CD4-positive, alpha-beta T cell treated with Interleukin-12 subunit alpha and Interleukin-12 subunit beta, for 1 hour (primary cell): ENCODE measurements at places on chromosomes 13 and 19.

DNA sequence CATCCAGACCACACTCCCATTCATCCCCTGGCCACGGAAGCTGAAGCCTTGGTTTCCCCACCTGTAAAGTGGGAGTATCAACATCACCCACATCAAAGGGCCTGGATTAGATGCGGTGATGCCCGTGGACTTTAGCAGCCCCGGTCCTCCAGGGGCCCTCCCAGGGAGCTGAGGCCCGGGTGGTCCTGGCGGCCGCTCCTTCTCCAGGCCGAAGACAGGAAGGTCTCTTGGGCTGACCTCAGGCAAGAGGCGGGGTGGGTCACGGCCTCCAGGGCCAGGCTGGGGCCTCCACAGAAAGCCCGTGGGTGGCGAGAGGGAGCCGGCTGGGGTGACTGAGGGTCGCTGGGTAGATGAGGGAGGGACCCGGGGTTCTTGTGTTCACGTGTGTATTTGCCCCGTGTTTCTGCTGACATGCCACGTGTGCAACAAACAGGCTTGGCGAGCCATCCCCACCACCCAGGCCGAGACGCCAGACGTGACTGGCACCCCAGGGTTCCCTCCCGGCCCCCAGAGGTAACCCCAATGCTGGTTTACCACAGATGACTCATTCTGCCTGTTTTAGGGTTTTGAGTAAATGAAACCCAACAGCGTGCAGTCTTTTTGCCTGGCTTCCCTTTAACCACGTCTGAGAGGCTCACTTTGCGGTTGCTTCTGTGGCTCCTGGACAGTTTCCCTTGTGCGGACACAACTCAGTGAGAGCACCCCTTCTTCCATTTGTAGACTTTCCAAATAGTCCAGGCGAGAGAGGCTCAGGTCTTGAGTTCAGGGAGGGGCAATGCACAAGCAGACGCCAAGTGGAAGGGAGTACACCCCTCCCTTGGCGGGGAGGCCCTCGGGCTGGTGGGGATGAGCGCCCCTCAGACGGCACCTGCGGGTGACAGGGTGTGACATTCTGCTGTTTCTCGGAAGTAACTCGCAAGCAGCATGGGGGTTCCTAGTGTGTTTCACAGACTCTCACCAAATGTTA lies 42.9 kb downstream of the C13orf46 start:
- peak; percentile 69 for DNase-seq

DNA sequence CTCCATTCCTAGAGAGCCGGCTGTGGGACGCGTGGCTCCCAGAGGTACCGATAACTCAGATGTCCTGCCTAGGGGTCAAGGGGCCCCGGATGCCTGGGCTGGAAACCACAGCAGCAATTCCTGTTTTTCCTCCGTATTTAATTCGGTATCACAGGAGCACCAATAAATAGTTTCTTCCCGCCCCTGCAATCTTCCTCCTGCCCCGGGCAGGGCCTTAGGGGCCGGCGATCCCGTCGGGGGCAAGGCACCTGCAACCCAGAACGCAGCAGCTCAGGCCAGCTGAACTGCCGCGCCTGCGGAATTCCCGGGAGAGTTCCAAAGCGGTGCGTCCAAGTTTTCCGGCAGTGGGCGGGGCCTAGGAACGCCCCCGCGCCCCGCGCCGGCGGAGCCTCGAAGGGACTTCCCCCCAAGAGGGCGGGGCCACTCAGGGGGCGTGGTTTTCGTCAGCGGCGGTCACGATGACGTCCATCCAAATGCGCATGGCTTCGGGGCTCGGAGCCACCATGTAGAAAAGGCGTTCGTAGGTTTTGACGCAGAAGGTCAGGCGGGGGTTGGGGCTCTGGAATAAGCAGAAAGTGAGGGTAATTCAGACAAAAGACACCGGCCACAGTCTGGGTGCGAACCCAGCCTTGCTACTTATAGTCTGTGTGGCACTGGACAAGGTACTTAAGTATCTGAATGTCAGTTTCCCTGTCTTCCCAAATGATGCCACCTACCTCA lies 9.7 kb upstream of the LYPD3 start:
- peak; percentile 96 for DNase-seq

DNA sequence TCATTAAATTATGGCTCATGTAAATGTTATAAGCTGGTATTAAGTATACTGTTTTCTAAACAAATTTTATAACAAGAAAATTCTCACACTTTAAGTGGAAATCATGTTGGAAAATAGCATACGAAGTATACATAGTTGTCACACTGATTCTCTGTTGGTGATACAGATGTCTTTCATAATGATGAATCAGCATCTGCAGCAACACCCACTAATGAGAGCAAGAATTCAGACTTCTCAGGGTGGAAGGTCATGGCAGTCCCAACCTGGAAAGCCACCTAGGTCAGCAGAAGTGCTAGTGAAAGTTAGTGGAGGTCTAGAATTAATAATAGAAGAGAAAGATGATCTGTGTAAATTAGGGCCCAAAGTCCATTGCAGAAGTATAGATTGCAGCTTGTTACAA lies 719.7 kb upstream of the MIR17HG start:
- no peak for DNase-seq

DNA sequence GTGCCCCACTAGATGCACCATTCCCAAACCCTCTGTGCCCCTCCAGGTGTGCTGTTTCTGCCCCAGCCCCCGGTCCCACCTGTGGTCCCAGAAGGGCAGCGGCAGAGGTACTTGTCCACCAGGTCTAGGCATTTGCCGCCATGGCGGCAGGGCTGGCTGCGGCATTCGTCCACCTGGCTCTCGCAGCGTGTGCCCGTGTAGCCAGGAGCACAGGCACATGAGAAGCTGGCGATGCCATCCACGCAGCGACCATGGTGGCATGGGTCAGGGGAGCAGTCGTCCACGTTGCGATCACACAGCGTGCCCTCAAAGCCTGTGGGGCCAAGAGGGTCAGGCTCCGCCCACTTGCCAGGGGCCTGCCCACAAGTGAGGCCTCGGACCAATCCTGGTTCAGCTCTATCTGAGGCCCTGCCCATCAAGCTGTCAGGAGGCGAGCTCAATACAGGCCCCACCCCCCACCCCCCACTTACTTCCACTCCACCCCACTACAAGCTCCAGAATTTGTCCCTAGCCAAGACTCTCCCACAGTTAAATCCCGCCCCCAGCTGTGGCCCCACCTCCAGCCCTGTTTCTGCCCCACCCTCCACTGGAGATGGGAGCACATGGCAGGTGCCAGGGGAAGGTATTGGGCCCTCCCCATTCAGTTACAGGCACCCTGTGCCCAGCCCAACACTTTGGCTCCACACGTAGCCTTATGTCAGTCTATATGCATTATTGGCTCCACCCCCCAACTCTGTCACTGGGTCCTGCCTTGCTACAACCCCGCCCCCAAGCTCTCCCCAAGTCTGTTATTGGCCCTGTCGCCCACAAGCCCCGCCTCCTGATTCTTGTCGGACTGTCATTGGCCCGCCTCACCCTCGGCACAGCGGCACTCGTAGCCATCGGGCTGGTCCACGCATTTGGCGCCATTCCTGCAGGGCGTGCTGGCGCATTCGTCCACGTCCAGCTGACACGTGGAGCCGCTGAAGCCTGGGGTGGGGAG lies 13.5 kb downstream of the NOTCH3 start:
- no peak for DNase-seq

DNA sequence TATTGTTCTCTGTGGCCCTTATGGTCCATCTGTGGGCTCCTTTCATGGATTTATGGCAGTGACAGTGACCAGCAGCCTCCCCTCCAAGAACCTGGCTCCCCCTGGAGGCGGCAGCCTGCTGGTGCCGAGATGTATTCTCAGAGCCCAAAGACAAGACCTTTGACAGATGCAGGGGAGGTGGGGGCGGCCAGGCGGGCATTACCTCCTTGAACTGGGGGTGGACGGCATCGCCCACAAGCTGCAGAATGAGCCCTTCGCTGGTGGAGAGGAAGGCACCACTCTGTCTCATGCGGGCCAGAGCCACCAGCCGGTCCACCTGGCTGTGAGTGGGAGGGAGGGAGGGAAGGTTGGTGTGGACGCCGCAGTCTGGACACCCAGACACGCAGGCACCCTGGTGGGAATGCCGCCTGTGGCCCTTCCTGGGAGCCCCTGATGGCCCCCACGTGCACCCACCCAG lies 6.6 kb downstream of the ISOC2 start:
- DNase-seq, result peak; percentile 50

DNA sequence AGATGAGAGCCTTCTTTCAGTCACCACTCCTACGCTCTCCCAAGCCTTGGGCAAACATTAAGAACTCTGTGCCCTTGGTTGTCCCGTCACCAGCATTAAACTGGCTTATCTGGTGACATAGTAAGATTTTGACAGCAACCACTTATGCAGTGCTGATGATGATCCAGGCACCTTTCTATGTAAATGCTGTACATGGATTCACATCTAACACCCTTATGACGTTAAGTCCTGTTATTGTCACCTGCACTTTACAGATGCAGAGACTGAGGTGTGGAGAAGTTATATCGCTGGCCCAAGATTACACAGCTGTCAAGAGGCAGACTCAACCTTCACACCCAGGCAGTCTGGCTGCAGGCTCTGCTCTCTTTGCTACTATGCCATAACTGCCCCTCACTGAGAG lies 25.0 kb downstream of the RASL11A start:
- DNase-seq, result no peak

DNA sequence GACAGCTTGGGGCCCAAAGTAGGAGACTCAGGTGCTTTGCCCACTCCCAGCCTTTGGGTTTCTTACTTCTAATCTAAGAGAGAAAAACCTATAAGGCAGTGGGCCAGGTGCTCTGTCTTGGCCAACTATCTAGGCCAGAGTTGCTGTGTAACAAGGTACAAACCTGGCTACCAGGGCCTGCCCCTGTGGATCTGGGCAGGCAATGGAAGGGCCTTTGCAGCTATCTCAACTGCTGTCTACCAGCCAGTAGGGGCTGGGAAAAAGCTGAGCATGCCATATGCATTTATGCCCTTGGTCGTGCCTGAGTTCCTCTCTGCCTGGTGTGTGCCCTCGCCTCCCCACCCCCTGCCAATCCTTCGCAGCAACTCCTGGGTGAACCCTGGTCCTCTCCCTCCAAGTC lies 16.7 kb upstream of the SERPINE3 start:
- no peak for DNase-seq

GRCh38 chr13:51802631-51803418 lies 1.1 kb downstream of the DHRS12 start:
- no peak for DNase-seq

- no peak for DNase-seq
Observed at GRCh38 chr19:54576411-54576976, 2.9 kb downstream of the LILRA2 start.

DNA sequence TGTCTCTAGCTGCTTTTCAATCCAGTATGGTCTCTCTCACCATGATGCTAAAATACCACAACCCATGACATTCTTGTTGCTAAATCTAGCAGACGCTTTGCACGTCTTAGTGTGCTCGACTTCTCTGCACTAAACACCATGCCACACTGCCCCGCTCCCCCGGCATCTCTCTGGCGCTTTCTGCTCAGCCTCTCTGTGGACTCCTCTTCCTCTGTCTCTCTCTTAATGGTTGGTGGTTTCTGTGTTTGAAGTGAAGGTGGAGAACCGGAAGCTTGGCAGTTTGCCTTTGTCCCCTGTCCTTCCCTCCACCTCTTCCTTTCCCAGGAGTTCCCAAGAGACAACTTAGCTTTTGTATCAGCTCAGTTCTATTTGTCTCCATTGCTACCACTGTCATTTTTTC lies 8.8 kb downstream of the ERCC5 start:
- peak; percentile 14 for DNase-seq

- no peak for DNase-seq
Observed at GRCh38 chr19:10520652-10521318, 3.5 kb upstream of the S1PR5 start.

- no peak for DNase-seq
Observed at GRCh38 chr13:99190147-99190985, 10.3 kb upstream of the UBAC2 start.

DNA sequence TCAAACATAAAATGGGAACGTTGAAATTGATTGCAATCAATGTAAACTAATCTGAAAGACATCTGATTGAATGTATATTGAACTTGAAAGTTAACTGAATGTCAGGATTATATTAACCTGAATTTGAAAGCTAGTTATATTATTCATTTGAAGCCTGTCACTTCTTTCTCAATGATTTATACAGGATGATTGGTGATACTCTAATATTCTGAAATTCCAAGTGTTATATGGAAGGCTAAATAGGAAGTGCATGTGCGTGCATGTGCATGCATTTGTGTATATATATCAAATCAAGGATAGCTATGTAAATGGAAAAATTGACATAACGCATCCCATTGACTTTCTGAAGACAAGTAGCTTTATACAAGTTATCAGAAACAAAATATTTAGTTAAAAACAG lies 143.3 kb downstream of the LMO7 start:
- no peak for DNase-seq

- no peak for DNase-seq
Observed at GRCh38 chr13:73195091-73195490, 136.3 kb downstream of the KLF5 start.

- DNase-seq, result no peak
Observed at GRCh38 chr13:42538996-42539395, 35.0 kb upstream of the TNFSF11 start.

DNA sequence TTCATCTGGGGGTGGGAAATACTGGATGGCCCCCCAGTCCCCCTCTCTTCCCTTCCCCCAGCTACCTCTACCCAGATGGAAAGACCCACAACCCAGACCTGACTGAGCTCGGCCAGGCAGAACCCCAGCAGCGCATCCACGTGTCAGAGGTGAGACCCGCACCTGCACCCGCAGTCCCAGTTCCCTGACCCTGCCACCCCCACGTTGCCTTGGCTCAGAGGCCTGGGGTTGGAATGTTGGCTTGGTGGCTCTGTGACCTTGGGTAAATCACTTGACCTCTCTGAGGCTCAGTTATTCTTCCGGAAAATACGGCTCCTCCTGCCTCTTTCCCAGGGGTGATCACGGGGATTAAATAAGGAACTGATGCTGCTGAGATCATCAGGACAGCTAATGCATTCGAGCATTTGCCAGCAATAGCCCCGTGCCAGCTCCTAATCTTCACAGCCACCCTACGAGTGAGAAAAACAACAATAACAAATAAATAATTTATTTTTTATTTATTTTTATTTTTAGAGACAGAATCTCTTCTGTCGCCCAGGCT lies 12.3 kb downstream of the CBLC start:
- no peak for DNase-seq

GRCh38 chr13:55577082-55577846 lies 1563.5 kb upstream of the PRR20A start:
- DNase-seq, result no peak

DNA sequence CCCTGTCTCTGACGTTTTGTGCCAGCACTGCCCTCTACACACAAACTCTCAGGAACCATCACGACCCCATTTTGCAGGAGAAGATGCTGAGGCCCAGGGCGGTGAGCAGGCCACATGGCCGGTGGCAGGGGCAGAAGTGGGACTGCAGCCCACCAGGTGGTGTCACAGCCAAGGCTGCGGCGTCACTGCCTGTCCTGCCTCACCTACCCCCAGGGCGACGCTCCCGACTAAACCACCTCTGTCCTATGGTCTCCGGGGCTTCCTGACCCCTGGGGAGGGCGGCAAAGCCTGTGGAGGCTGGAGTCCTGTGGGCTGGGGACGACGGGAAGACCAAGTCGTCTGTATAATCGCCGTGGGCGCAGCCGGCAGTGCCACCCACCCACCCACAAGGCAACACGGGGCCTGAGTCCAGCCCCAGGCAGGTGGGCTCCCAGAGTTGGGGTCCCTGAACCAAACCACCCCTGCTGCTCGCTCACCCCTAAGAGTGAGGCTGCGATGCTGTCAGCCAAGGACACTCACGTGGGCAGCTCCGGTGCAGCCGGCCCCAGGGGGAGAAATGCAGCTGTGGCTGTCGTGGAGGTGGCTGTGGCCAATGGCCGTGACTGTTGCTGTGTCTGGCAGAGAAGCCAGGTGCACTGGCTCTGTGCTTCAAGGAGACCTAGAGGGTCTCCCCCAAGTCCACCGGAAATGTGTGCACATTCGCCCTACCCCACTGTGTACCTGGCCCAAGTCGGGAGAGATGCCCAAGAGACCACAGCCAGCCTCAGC lies 29.7 kb downstream of the RASA3 start:
- DNase-seq, result no peak

GRCh38 chr13:112332727-112333126 lies 43.4 kb upstream of the SPACA7 start:
- no peak for DNase-seq
